ENCODE measurements at places on chromosomes 2 and 18.

DNA sequence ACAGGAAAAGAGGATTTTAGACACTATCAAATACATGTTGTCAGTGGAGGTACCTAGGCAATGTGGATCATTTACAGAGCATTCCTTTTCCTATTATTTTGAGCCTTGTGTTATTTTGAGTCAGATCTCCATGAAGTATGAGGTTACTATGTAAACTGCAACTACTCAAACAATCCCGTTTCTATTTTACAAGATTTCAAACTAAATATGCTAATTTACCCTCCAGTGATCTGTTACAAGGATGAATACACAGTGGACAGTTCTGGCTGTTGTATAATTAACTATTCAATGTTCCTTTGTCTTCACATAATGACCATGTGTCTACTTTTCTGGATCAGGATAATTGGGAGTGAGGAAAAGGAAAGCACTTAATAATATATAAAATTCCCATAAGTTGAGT lies 4.6 kb downstream of the HOXD1 start:
- no peak for DNase-seq

- DNase-seq, result no peak
These were observed 42.9 kb downstream of the ZNF385B start for GRCh38 chr2:179818546-179818945.

- peak; percentile 45 for DNase-seq
These were observed 35.4 kb downstream of the FASTKD2 start for GRCh38 chr2:206800506-206801417.

- DNase-seq, result no peak
These were observed 27.2 kb downstream of the ACAA2 start for GRCh38 chr18:49786019-49786720.

- DNase-seq, result no peak
These were observed 72.6 kb upstream of the SMAD7 start for GRCh38 chr18:49023271-49023937.

DNA sequence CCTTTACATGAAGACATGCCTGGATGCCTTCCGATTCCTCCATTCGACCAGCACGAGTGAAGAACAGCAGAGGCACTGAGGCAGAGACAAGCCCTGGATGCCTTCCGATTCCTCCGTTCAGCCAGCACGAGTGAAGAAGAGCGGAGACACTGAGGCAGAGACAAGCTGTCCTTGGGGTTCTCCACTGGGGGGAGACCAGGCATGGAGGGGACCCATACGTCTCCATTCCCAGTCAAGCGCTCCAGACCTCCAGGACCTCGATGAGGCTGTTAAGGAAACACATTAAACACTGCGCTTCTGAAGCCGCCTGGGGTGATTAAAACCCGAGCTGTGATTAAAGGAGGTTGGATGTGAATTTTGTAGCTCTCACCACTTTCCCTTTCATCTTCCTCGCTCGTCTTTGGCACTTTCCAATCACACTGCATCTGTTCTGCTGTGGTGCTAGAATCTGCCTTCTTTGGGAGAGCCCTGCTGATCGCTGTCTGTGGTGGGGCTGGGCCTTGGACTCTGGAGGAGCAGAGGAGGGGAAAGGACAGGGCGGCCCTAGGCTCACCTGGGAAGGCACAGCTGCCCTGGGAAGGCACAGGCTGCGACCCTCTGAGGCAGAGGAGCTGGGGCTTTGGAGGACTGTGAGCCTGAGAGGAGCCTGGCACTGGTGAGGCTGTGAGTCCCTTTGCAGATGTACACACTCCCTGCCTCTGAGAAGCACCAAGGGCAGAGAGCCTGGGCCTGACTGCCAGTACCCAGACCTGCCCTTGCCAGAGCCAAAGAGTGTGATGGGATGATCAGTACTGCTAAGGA lies 463.1 kb upstream of the HS6ST1 start:
- DNase-seq, result no peak

GRCh38 chr2:229970406-229970805 lies 48.1 kb downstream of the FBXO36 start:
- DNase-seq, result no peak

DNA sequence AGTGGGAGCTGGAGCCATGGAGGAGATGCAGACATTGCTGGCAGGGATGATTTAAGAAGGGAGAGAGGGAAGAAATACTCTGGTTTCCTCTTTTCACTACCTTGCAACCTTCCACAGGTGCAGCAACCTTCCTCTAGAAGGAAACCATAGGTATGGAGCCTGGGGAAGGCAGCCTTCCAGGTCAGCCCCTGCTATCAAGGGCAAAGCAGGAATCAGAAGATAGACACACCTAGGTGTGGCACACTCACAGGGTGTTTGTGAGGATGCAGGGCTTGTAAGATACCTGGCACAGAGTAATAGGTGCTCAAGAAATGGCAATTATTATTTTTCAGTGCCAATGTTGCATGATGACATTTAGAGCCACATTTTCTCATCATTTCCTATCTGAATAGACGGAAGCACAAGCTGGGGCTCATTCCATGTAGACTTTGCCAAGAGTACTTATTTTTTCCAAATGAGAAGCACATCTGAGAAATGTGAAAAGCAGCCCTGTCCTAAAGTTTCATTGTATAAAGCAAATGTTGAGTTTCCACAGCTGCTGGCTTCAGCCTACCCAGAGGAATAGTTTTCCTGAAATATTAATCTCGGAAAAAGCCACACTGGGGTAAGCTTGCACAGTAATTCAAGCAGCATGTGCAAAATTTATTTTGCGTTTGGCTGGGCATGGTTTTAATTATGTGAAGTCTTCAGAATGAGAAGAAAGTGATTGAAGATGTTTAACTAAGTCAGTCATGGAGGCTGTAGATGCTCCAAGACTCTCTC lies 20.6 kb downstream of the EVA1A start:
- DNase-seq, result no peak

- DNase-seq, result no peak
These were observed 67.2 kb downstream of the LRRFIP1 start for GRCh38 chr2:237694415-237695194.

GRCh38 chr2:151302879-151303278 lies 13.4 kb upstream of the NMI start:
- DNase-seq, result no peak

DNA sequence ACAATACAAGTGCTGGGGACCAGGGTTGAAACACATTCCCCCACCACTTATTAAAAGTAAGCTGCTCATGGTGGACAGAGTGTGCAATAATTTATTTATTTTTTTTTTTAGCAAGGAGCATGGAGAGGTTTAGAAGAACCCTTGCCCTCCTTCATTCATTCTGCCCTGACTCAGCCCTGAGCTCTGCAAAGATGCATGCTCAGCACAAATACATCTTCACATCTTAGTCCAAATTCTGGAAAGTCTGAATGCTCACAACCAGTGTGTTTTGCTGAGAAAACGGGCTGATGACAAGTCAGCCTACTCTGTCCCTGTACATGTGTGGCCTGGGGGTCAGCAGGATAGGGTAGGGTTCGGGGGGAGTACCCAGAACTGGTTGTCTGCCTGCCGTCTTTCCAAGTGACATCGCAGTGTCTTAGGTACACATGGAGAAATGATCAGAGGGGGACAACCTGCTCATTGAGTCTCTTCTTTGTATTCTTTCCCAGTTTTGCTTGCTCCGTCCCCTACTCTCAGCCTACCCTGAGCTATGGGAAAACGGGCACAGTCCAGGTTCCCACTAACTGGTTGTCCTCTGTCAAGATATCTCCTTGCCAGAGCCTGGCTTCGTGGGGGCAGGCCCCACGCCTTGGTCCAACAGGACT lies 76.4 kb downstream of the ADD2 start:
- DNase-seq, result no peak

- peak; percentile 68 for DNase-seq
These were observed 49.7 kb downstream of the TSN start for GRCh38 chr2:121804997-121805765.

GRCh38 chr2:196344397-196344796 lies 173.0 kb upstream of the STK17B start:
- no peak for DNase-seq

DNA sequence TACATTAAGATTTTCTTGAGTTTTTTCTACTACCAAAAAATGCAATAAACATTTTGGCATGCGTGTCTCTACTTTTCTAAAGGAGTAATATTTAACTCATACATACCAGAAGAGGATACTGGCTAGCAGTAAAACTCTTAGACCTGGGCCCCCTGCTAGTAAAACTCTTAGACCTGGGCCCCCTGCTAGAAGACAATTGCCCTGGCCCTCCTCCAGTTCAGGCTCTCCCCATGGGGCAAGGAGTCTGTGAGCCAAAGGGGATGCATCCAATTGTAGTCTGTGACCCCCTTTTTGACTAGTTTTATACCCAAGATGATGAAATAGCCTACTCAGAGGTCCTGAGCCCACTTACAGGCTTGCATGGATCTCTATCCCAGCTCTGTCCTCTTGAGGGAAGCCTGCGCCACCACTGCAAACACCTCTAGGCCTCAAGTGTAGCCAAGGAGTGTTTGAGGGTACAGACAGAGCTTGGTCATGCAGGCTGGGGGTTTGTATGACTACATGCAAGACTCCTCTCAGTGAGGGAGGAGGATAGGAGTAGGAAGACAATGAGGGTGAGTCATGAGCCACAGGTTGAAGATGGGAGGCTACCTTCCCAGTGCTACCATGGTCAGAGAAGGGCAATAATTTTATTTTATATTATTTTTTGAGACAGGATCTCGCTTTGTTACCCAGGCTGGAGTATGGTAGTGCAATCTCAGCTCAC lies 45.2 kb upstream of the PGAP1 start:
- DNase-seq, result no peak

DNA sequence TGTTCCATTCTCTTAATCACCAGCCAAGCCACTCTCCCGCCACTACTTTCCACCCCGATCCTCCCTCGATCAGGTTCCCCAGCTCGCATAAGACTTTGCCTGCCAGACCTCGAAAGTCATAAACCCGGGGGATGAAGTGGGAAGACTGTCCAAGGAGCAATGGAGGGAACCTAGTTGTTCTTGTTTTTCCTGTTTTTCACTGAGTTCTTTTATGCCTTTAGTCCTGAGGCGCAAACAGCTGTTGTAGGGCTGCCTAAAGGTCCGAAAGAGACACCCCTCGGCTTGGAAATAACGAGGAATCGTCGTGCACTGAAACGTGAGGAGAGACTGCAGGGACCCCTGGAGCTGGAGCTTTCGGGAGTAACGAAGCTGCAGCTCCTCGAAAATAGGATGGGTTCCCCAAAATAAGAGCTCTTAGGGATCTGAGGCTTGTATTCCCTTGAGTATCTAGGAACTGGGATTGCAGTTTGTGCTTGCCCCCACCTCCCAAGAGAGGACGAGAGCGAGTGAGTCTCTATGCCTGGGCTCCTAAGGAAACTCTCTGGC lies 1.7 kb upstream of the HOXD12 start:
- DNase-seq, result no peak

DNA sequence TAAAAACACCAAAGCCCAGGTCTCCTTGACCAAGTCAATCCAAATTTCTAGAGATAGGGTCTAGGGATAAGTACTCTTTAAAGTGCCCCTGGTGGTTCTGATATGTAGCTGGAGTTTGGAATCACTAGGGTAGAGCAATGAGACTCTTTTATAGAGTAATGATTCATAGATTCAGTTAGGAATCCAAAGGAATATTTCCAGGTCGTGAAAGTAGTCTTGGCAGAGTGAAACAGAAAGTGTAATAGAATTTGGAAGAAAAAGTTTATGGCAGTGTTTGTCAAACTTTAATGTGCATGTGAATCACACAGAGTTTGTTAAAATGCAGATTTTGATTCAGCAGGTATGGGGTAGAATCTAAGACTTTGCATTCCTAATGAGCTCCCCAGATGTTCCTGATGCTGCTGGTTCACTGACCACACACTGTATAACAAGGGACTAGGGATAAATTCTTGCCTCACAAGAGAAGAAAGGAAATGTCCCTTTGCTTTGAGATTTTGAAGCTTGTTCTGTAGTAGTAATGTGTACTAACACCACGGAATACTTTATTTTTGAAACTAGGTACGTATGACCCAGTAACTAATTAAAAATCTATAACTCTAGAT lies 1.8 kb downstream of the UPP2 start:
- no peak for DNase-seq

DNA sequence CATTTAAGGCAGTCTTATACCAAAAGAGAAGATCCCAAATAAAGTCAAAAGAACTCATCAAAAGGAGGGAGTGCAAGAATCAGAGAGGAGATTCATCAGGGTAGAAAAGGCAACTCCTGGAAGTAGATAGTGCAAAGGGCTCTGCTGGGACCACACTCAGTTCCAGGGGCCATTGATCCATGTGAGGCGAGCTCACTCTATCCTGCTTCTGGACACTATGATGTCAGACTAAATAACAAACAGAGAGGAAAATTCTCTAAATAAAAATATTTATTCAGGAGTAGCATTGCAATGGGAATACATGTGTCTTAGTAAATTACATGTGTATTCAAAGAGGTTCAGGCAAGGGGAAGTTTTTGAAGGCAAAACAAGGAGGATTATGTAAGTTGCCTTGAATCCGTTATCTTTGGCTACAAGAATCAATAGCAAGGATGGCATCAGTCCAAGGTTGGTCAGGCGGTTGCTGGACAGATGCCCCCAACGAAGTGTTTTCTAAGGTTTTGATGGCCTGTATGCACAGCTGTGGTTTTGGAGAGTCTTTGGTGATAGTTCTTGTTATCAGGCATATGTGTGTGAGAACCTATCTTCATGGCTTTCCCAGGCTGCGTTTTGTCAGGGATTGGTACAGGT lies 13.2 kb upstream of the SERPINB12 start:
- peak; percentile 1 for DNase-seq

GRCh38 chr18:25420077-25420825 lies 68.3 kb upstream of the ZNF521 start:
- no peak for DNase-seq

DNA sequence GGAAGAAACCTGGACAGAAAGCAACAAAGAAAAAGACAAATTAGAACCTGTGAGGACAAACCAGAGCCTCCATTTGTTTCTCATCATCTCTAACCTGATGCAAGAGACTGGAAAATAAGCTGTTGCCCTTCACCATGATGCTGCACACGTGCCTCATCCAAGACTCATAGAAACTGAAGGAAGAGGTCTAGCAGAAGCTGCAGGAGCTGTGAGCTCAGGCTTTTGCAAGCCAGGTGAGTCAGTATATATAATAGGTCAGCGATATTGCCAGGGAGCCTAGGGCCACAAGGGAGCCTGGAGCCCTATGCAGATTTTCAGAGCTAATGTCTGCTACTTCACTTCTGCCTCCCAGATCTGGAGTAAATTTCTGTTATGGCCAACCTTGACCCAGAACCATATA lies 163.1 kb downstream of the LNPK start:
- no peak for DNase-seq

GRCh38 chr2:8413589-8414135 lies 268.2 kb upstream of the ID2 start:
- DNase-seq, result no peak

GRCh38 chr2:151936626-151937025 lies 108.4 kb upstream of the ARL5A start:
- no peak for DNase-seq

GRCh38 chr2:16298866-16299265 lies 358.5 kb downstream of the MYCN start:
- no peak for DNase-seq

Data from NCI-H2029 (cell line).